Lower leg skin (tissue), 4 donors: ENCODE measurements at places on chromosomes 6 and 20. TPM values are rescaled to one million over a fixed set of nuclear protein-coding genes. Genes with fewer than 3 reads are reported as not detected.
A peak's percentile ranks its signal among the peaks of the same experiment; 100 is the strongest.

Gene KCNK16
- total RNA-seq: not detected

GRCh38 chr6:16432075-16433032, 194.0 kb downstream of the GMPR start:
- no peak for DNase-seq

- DNase-seq: peak; percentile 65
Observed at GRCh38 chr6:37048851-37049757, 43.6 kb downstream of the FGD2 start.

DNA sequence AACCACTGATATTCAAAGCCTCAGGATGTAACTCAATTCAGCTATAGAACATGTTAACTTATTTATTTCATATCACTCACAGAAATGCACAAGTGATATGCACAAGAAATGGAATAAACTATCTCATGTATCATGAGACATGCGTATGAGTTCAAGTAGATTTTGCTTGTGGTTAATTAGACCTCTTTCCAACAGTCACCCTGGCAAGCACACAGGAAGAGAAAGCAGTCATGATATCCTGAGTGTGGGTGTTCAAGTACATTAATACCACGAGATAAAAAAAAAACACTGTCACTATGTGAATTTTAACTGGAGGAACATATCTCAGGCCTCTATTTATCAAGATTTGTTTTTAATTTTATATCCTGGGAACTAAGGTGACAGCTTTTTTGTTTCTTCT, 64.2 kb downstream of the LAMP5 start:
- DNase-seq: no peak

Gene GFOD1
- total RNA-seq: 14.4 TPM

- no peak for DNase-seq
Observed at GRCh38 chr20:3092611-3093379, 8.3 kb upstream of the AVP start.

DNA sequence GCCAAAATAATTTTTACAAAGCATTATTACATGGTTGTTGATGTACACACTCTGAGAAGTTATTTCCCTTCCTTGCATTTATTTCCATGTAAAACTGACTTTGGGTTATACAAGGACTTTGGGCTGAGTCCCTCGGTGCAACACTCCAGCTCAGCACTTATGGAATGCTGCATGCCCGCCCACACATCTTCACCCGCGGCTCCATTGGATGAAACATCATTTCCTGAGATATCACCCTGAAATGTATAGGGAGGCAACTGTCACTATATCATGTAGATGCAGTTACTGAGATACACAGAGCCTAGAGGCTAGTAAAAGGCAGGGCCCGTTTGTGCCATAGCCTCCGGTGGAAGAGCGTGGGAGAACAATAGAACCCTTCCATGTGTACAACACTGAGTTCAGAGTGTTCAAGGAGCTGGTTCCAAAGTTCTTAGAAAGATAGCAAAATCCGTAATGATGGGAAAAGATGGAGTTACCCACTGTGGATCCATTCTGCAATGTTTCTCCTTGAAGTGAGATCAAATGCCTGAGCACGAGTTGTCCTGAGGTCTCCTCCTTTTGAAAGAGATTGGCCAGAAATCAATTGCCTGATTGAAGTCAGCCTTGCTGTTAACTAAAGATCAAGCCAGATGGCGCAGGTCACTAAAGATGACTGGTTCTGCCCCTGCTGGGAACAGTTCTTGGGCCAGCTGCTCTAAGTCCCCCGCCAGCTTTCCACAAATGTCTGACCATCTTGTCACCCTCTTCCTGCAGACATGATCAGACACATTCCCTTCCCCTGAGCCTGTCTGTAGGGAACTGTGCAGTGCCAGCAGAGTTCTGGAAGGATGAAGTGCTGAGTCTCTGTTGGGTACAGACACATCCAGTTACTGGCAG, 100.9 kb upstream of the IYD start:
- peak; percentile 58 for DNase-seq

DNA sequence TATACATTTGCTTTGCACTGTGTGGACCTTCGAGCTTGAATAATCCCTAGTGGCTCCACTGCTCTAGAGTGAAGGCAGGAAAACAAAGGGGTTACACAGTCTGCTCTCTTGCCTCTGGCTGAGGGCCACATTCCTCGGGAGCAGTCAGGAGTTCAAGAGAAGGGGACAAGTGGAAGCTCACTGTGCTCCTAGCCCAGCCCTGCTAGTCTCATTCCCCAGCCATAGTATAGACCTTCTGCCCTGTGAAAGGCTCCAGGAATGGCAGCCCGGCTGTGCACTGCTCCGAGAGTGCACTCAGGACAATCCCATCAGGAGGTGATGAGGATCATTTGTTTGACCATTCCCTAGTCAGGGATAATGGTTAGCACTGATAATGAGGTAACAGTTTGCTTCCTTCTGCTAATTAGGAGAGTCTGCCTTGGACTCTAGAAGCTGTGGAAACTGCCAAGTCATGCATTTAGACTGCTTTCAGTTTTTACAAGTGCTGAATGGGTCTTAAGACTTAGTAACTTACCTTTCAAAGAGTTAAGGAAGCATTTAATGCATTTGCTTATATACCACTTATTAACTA, 8.5 kb downstream of the IYD start:
- DNase-seq: no peak
